Right atrium auricular region (tissue), 2 donors: ENCODE measurements at places on chromosomes 12 and 14. TPM values are rescaled to one million over a fixed set of nuclear protein-coding genes. Genes with fewer than 3 reads are reported as not detected.

DNA sequence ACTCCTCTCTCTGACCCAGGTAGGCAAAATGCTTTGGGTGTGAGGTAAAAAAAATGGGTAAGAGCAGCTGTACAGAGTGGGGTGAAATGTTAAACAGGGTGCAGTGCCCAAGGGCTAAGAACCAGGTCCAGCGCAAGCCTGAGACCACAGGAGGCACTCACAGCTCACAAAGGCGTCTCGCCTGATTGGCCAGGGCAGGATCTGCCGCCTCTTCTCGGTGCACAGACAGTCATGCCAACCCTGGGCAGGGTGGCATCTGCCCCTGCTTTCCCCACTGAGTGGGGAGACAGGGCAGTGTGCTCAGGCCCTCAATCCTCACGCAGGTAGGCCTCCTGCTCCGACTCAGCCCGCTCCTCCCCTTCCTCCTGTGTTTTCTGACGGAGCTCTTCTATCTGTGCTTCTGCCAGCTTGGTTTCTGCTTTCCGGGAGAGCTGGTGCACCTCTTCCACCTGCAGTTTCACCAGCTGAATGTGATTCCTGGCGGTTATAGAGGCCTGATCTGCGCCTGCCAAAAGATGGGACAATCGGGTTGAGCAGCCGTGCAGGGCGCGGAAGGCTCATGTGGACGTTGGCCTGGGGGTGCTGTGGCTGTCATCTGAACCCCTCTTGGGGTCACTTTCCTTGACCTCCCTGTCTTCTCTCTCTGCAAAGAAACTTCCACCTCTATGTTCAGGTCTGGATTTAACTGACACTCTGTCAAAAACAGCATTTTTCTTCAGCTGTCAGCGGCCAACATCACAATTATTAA lies 4.7 kb downstream of the B3GNT4 start:
- H3K27ac ChIP-seq, result no peak overlapping the region
- no peak overlapping the region for H3K4me3 ChIP-seq
- peaks cover 62% of the 10 kb centered on the region for H3K36me3 ChIP-seq
- no peaks in the 10 kb centered on the region for H3K4me1 ChIP-seq

DNA sequence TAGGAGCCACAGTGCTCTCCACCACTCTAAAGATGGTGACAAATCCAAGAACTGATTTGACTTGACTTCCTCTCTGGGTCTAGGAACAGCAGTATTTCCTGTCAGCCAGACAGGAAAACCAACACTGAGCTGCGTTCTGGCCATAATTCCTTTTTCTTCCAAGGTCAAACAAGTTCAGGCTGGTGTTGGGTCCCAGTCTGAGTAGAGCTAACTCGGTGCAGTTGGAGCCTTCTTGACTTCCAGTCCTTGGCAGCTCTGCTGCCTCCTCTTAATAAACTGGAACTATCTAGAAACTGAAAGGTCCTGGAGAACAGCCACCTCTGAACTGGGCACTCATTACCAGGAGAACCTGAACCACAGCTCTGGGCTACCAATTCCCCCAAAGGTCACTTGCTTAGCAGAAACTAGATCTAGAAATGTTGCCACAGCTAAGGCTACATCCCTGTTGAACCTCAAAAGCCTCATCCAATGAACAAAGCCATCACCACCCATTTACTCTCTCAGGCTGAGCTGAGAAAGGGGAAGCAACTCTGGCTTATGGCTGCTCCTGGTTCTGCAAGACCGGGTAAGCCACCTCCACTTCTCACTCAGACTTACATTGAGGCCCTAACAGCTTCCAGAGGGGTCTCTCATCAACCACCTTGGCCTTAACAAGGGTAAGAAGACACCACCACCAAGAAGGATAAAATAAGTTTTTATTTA lies 27.7 kb downstream of the MAX start:
- H3K27ac ChIP-seq, result peak overlapping the region; percentile 56
- H3K4me1 ChIP-seq, result peaks cover 64% of the 10 kb centered on the region
- no peaks in the 10 kb centered on the region for H3K27me3 ChIP-seq
- no peak for DNase-seq
- peaks cover 26% of the 10 kb centered on the region for H3K36me3 ChIP-seq
- H3K4me3 ChIP-seq, result no peak overlapping the region

DNA sequence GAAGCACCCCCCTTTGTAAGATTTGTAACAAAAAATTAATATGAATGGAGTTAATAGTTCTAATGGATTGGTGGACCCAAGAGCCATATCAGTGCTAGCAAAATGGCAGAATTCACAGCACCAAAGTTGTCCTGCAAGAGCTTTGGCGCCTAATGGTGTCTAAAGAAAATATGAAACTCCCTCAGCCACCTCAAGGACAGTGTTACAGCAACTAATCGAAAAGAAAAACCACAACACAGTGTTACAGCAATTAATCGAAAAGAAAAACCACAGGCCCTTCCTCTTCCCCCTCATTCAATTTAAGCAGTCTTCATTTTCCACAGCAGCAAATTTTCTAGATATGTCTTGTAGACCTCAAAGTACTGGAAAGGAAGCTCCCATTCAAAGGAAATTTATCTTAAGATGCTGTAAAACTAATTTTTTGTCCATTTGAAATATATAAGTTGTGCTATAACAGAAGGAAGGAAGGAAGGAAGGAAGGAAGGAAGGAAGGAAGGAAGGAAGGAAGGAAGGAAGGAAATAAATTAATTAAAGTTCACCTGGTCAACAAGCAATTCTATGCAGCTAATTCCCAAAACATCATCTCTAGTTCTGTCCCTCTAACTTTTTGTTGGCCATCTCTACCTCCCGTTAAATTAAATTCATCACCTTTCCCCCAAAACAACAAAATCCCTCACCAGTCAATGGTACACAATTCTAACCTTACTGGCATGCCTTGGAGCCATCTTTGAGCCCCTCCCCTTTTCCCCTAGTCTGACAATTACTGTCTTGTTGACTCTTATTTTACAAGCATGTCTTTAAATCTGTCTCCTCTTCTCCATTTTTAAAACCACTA lies 17.4 kb downstream of the LRP6 start:
- no peaks in the 10 kb centered on the region for H3K27me3 ChIP-seq
- no peak overlapping the region for H3K27ac ChIP-seq
- H3K4me3 ChIP-seq, result no peak overlapping the region
- DNase-seq, result no peak
- H3K4me1 ChIP-seq, result no peaks in the 10 kb centered on the region

Gene NYNRIN
- 10.1 TPM for total RNA-seq

- H3K27me3 ChIP-seq, result no peaks in the 10 kb centered on the region
- no peak for DNase-seq
- H3K27ac ChIP-seq, result peak overlapping the region; percentile 5
- no peak overlapping the region for H3K4me3 ChIP-seq
- no peaks in the 10 kb centered on the region for H3K4me1 ChIP-seq
Measured at GRCh38 chr14:81447021-81447764, 47.1 kb upstream of the STON2 start.

- no peaks in the 10 kb centered on the region for H3K36me3 ChIP-seq
- no peak overlapping the region for H3K4me3 ChIP-seq
- H3K4me1 ChIP-seq, result peaks cover 9% of the 10 kb centered on the region
- H3K27ac ChIP-seq, result peak overlapping the region; percentile 15
Measured at GRCh38 chr12:118120579-118121363, 15.2 kb upstream of the PEBP1 start.

GRCh38 chr12:93957870-93958269 lies 190.5 kb upstream of the PLXNC1 start:
- H3K27me3 ChIP-seq, result no peaks in the 10 kb centered on the region
- no peak overlapping the region for H3K27ac ChIP-seq
- no peak overlapping the region for H3K4me3 ChIP-seq
- no peak for DNase-seq
- H3K4me1 ChIP-seq, result no peaks in the 10 kb centered on the region

GRCh38 chr12:66694666-66695613 lies 16.1 kb upstream of the GRIP1 start:
- H3K27ac ChIP-seq, result no peak overlapping the region
- H3K4me1 ChIP-seq, result no peaks in the 10 kb centered on the region
- DNase-seq, result no peak
- no peak overlapping the region for H3K4me3 ChIP-seq

- no peak overlapping the region for H3K27ac ChIP-seq
- DNase-seq, result no peak
- no peaks in the 10 kb centered on the region for H3K36me3 ChIP-seq
Measured at GRCh38 chr12:98401427-98401826, 114.0 kb upstream of the TMPO start.

GRCh38 chr14:94571395-94571794 lies 9.8 kb upstream of the SERPINA5 start:
- H3K27me3 ChIP-seq, result no peaks in the 10 kb centered on the region
- peak overlapping the region; percentile 54 for H3K27ac ChIP-seq
- DNase-seq, result no peak
- H3K4me3 ChIP-seq, result no peak overlapping the region
- no peaks in the 10 kb centered on the region for H3K36me3 ChIP-seq

GRCh38 chr12:103924761-103925641 lies 5.2 kb upstream of the HSP90B1 start:
- H3K27ac ChIP-seq, result no peak overlapping the region
- no peaks in the 10 kb centered on the region for H3K4me1 ChIP-seq
- H3K27me3 ChIP-seq, result no peaks in the 10 kb centered on the region
- no peaks in the 10 kb centered on the region for H3K36me3 ChIP-seq

Gene ABCC9
- total RNA-seq, result 25.0 TPM

- H3K4me1 ChIP-seq, result no peaks in the 10 kb centered on the region
- H3K27me3 ChIP-seq, result no peaks in the 10 kb centered on the region
- peaks cover 60% of the 10 kb centered on the region for H3K36me3 ChIP-seq
Measured at GRCh38 chr14:77469067-77469505, 11.2 kb downstream of the AHSA1 start.

GRCh38 chr12:116400636-116401372 lies 123.3 kb upstream of the MED13L start:
- H3K4me1 ChIP-seq, result no peaks in the 10 kb centered on the region
- no peak overlapping the region for H3K4me3 ChIP-seq
- no peaks in the 10 kb centered on the region for H3K27me3 ChIP-seq
- no peak for DNase-seq

Gene PUS7L
- 3.8 TPM for total RNA-seq

GRCh38 chr12:132635076-132635955 lies 16.7 kb downstream of the P2RX2 start:
- peaks cover 51% of the 10 kb centered on the region for H3K36me3 ChIP-seq
- H3K4me3 ChIP-seq, result no peak overlapping the region
- no peaks in the 10 kb centered on the region for H3K27me3 ChIP-seq
- no peak for DNase-seq
- H3K4me1 ChIP-seq, result no peaks in the 10 kb centered on the region

- no peak overlapping the region for H3K27ac ChIP-seq
- no peaks in the 10 kb centered on the region for H3K36me3 ChIP-seq
- H3K27me3 ChIP-seq, result no peaks in the 10 kb centered on the region
- no peak for DNase-seq
- no peak overlapping the region for H3K4me3 ChIP-seq
Measured at GRCh38 chr14:22657861-22658260, 13.7 kb upstream of the OR6J1 start.

GRCh38 chr14:104774453-104775072 lies 21.0 kb downstream of the AKT1 start:
- no peaks in the 10 kb centered on the region for H3K27me3 ChIP-seq
- H3K36me3 ChIP-seq, result peaks cover 49% of the 10 kb centered on the region
- H3K4me1 ChIP-seq, result no peaks in the 10 kb centered on the region
- no peak for DNase-seq

- H3K36me3 ChIP-seq, result peaks cover 20% of the 10 kb centered on the region
- peaks cover 20% of the 10 kb centered on the region for H3K4me1 ChIP-seq
- no peak overlapping the region for H3K27ac ChIP-seq
- no peak overlapping the region for H3K4me3 ChIP-seq
- H3K27me3 ChIP-seq, result no peaks in the 10 kb centered on the region
- DNase-seq, result no peak
Measured at GRCh38 chr14:90649083-90649482, 167.1 kb downstream of the TTC7B start.

GRCh38 chr14:26598081-26598671 lies 343 bp upstream of the NOVA1 start:
- DNase-seq, result peak; percentile 86
- no peaks in the 10 kb centered on the region for H3K36me3 ChIP-seq
- no peaks in the 10 kb centered on the region for H3K27me3 ChIP-seq
- peak overlapping the region; percentile 71 for H3K4me3 ChIP-seq
- H3K27ac ChIP-seq, result peak overlapping the region; percentile 87

Gene LRTM2
- not detected for total RNA-seq

- no peaks in the 10 kb centered on the region for H3K36me3 ChIP-seq
- no peaks in the 10 kb centered on the region for H3K27me3 ChIP-seq
- H3K4me1 ChIP-seq, result no peaks in the 10 kb centered on the region
- H3K4me3 ChIP-seq, result no peak overlapping the region
- H3K27ac ChIP-seq, result no peak overlapping the region
Measured at GRCh38 chr14:100449225-100449987, 126.3 kb downstream of the SLC25A47 start.

DNA sequence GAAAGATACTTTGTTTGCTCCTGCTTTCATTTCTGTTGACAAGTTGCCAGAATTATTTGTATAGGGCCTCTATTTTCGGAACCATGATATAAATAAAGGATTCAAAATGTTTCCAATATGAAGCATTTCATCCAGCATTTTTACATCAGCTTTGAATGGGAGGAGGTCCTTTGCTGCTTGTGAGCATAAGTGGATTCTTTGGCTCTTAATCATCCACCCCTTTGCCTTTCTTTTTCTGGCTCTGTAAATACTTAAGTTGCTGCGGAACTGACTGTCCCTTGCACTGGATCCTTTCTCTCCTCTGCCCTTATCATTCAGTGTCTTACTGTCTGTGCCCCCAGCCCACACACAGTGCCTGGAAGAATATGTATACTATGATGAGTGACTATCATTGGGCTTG lies 357.3 kb upstream of the RGS6 start:
- no peaks in the 10 kb centered on the region for H3K36me3 ChIP-seq
- H3K4me3 ChIP-seq, result no peak overlapping the region
- H3K27ac ChIP-seq, result no peak overlapping the region
- H3K27me3 ChIP-seq, result no peaks in the 10 kb centered on the region

Gene MMP19
- 7.7 TPM for total RNA-seq

DNA sequence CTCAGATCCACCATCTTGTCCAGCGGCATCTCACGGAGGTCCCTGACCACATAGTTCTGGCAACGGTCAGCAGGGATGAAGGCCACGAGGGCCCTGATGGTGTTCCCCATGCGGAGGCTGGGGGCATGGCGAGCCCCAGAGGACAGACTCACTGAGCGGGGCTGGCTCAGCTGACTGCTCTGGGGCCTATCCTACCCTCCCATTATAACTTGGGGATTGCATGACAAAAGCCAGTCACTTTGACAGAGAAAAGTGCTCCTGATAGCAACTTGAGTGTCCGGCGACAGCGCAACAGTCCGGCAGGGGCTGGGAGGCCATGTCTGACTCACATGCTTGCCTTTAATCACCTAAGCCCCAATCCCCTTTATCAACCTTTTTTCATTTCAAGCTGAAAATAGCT lies at the start of gene LRRC10:
LRRC10 (minus strand) TSS at position 179 of the 400 bp plus-strand sequence; CDS start at position 110, 69 bp downstream.
- H3K27me3 ChIP-seq, result no peaks in the 10 kb centered on the region
- DNase-seq, result no peak

GRCh38 chr12:19588951-19589350 lies 149.7 kb downstream of the AEBP2 start:
- H3K4me1 ChIP-seq, result no peaks in the 10 kb centered on the region
- DNase-seq, result no peak
- no peaks in the 10 kb centered on the region for H3K36me3 ChIP-seq
- no peak overlapping the region for H3K4me3 ChIP-seq
- H3K27ac ChIP-seq, result no peak overlapping the region

DNA sequence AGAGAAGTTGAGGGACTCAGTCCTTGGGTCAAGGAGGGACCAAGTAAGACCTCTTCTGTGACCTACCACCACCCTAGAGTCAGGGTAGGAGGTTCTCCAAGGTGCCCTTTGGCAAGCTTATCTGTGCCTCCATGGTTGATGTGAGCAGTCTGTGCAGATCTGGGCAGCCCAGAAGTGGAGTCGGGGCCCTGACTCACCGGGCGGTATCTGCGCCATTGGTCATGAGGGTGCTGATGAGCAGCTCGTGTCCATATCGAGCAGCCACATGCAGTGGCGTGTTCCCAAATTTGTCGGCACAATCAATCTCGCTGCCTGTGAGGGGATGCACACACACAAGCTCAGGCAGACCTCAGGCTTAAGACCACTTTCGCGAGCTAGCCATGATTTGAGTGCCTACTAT lies 5.1 kb downstream of the ANKRD52 start:
- H3K4me1 ChIP-seq, result no peaks in the 10 kb centered on the region
- peaks cover 87% of the 10 kb centered on the region for H3K36me3 ChIP-seq
- no peak overlapping the region for H3K4me3 ChIP-seq
- no peaks in the 10 kb centered on the region for H3K27me3 ChIP-seq
- no peak for DNase-seq
